ENCODE measurements at places on chromosomes 6 and 20.

GRCh38 chr6:46538800-46539480, 47.7 kb upstream of the RCAN2 start:
- no peak for DNase-seq

- DNase-seq = no peak
Measured at GRCh38 chr20:4234128-4234527, 218.8 kb upstream of the RNF24 start.

DNA sequence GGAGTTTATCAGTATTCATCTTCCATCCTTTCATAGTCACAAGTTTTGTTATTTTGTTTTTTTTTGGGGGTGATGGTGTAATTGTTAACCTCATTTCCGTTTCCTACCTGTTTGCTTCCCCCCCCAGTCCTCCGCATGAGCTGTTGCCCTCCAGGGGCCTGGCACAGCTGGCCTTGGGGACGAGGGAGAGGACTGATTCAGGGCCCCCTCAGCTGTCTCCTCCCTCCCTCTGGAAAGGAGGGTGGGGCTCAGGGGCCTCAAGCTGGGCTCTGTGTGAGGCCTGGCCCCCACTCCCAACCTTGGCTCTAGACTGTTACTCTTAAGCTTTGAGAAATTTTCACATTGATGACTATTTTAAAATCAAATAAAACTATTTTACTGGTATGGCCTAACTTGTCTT, 4.0 kb downstream of the LRRC73 start:
- DNase-seq = no peak

DNA sequence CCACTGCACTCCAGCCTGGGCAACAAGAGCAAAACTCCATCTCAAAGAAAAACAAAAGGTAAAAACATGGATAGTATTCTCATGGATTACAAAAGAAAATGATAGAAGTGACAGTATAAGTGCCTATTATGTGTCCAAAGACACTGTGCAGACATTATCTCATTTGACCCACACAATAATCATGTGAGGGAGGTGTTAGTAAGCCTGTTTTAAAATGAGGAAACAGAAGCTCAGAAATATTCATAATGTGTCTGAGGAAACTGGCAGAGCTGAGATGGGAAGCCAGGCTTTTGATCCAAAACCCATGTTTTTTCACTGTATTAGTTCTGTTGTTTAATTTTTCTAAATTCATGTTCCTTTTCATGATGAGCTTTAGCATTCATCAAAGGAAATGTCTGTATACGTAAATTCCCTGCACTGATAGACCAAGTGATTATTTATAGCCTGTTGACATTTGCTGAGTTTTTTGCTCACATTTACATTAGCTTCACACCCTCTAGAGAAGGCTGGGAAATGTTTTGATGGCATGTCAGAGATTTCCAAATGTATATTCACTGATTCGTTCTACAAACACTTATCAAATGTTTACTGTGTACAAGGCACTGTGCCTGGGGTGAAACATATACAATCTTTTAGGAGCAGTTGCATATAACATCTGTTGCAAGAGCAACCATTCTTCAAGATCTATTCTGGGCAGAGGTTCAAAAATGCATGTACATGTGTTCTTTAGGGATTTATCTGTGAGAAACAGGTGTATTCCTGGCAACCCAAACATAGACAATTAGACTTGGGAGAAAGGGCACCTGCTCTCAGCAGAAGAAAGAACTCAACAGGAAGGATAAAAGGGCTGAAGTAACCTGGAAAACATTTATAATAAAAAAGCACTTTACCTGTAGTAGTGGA, 331.5 kb downstream of the SAMD5 start:
- DNase-seq = no peak

- no peak for DNase-seq
Measured at GRCh38 chr6:81859884-81860283, 107.4 kb upstream of the TENT5A start.

DNA sequence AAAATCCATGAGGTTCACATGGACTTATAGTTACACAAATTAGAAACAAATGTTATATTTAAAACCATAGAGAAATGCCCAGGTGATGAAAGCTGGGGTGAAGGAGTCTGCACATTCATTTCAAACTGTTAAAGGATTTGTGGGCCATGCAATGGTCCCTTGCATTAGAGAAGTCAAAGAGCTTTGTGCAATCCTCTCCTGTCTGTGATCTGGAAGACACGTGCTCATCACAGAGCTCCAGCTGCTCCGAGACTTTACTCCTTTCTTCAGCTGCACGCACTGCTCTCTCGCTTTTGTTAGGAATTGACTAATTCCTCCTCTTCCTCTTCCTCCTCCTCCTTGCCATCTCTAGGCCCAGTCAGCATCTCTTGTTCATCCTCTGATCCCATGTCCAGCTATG, 4.1 kb upstream of the AIF1 start:
- no peak for DNase-seq

DNA sequence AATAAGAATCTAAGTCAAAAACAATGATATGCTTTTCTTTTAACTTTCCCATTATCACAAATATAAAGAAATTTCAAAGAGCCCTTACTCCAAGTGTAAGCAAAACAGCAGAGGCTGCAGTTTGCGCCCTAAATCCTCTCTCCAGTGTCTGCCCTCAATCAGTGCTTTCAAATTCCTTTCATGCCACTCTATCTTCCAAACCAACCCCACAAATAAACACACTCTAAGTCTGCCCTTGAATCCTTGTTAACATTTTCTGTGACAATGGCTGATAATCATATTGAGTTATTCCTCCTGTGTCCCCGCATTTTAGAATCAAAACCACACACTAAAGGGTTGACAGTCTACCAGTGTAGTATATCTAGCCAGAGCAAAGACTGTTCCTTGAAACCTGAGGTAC, 317.9 kb upstream of the MARCKS start:
- DNase-seq = no peak

- no peak for DNase-seq
Measured at GRCh38 chr6:157328108-157328692, 4.9 kb upstream of the TMEM242 start.

GRCh38 chr6:159828074-159828473, 28.0 kb downstream of the PNLDC1 start:
- no peak for DNase-seq

DNA sequence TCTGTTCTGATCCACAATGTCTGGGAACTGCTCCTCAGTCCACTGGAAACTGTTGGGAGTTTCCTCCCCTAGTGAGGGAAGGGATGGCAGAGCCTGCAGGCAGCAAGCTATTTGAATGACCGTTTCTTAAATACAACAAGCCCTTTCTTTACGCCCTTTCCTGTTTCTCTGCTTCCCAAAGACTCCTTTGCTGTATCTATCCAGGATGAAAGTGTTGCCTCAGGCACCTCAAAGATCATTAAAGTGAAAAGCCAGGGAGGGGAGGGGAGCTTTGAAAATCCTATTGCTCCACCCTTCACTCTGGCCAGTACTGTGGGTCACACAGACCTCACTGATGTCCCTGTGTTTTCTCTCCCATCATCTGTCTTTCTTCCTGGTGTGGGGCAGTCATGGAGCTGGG, 213.1 kb downstream of the RNF144B start:
- no peak for DNase-seq

DNA sequence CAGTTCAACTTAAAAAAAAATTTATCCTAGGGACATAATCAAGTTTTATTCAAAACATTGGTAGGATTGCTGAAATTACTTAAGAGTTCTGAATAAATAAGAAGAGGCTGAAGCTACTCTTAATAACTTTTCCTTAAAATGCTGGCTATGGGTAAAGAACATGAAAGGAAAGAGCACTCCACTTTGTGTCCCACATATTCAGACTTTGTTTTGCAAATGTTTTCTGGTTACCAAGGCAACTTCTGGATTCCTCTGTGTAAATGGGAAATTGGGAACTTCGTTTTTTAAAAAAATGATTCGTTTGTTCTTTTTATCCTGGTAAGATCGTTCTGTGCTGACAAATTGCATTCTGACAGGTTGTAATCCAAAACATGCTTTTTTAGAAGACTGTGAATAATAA, 115.0 kb downstream of the KIF6 start:
- DNase-seq = no peak

DNA sequence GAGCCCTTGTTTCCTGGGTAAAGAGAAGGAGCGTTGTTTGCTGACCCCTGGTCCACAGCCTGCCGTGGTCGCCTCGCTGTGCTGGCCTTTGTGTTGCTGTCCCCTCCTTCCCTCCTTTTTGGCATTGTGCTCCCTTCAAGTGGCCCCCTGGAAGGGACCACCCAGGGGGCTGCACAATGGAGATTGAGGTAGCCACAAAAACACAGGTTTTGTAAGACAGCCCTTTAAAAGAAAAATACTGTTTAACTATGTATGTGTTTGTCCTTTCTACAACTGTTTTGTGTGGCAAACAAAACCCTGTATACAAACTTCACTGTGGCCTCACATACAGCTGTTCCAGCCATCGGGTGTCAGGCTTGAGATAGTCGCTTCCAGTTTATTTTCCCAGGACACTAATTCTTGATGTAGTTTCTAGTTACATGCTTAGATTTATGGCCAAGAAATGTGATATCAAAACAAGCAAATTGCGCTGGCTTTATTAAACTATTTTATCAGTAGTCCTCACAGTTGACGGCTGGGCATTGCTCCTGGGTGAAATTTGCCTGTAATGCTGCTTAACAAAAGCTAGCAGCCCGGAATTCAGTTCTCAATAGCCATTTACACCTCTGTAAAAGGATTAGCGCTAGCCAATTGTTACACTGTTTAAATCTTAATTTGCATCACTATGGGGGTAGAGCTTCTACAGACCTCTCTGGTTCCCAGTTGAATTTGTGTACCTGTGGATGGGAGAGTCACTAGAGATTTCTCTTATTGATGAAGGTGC, 64.1 kb downstream of the KIZ start:
- no peak for DNase-seq

DNA sequence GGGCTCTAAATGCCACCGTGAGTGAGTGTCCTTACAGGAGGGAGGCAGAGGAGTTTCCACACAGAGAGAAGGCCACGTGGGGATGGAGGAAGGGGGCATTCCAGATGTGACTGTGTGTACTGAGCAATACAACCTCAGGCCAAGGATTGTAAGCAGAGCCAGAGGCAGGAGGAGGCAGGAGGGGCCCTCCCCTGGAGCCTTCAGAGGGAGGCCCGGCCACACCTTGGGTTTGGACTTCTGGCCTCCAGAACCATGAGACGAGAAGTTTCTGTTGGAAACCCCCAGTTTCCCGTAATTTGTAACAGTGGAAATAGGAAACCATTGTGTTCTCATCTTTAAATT, 9.3 kb upstream of the KIF25 start:
- no peak for DNase-seq

DNA sequence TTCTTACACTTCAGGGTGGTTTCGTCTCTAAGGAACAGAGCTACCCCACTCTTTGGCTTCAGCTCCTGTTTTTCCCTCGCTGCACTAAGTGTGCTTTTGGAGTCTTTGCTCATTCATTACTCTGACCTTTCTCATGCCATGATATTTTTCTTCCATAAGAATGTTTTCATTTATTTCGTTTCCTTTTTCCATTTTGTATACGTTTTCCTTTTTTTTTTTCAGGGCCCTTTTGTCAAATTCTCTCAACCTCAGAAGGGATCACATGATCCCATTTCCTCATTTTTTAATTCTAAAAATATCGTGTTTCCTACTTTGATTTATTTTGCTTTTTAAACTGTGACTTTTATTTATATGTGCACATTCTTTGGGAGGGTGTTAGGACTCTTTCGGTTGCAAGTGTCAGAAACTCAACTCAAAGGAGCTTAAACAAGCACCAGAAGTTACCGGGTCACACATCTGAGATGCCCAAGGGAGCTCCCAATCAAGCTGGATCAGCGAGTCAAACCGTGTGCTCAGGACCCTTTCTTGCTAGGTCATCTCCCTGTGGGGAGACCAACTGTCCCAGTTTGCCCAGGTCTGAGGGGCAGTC, 40.6 kb downstream of the GCNT2 start:
- no peak for DNase-seq

- DNase-seq = no peak
Measured at GRCh38 chr6:163780994-163781393, 366.5 kb downstream of the QKI start.

DNA sequence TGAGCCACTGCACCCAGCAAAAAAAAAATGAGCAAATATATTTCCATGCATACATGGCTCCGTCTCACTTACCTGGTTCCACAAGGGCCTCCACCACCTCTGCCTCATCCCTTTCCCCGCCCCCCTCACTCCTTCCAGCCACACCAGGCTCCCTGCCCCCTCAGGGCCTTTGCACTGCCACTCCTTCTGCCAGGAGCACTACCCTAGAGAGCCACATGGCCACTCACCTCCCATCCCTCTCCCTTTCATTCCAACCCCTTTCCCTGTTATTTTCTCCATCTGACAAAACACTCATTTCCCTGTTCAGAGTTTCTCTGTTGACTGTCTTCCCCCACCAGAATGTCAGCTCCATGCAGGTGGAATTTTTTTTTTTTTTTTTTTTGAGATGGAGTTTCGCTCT, 12.8 kb downstream of the SNAI1 start:
- no peak for DNase-seq

DNA sequence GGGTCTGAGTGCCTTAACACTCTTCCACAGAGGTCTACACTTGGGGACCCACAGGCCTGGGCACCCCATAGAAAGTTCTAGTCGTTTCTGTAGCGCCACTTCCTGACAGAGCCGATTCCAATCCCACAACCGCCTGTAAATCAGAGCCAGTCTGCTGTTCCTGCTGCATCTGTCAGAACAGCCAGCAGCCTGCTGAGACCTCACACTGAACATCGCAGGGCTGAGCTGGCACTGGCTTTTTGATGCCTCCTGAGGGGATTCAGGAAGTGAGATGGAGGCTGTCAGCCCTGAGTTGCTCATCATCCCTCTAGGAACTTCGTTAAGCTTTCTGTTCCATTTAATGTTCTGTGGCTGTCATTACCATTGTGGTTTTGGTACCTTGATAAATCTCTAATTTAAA, 48.9 kb downstream of the DCBLD1 start:
- no peak for DNase-seq

DNA sequence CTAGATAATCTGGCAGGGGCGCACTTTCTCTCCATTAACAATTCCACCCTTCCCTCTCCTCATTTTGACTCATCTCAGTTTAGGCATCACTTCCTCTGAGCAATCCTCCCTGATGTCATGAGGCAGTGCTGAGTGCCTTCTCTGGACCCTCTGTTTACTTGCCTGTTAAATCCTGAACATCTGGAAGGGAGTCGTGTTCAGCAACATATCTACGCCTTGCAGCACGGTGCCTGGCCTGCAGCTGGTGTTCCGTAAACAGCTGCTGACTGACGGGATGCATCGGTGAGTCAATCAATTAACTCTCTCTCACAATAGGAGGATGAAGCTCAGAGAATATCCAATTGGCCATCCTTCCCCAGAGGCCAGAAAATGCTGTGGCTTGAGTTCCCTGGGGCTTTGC, 613.5 kb downstream of the PTPRT start:
- no peak for DNase-seq

- DNase-seq = no peak
Measured at GRCh38 chr6:65803186-65803585, 96.2 kb upstream of the EYS start.

- no peak for DNase-seq
Measured at GRCh38 chr6:2626401-2626800, 124.3 kb downstream of the MYLK4 start.

GRCh38 chr6:38350942-38351341, 288.8 kb downstream of the BTBD9 start:
- no peak for DNase-seq

DNA sequence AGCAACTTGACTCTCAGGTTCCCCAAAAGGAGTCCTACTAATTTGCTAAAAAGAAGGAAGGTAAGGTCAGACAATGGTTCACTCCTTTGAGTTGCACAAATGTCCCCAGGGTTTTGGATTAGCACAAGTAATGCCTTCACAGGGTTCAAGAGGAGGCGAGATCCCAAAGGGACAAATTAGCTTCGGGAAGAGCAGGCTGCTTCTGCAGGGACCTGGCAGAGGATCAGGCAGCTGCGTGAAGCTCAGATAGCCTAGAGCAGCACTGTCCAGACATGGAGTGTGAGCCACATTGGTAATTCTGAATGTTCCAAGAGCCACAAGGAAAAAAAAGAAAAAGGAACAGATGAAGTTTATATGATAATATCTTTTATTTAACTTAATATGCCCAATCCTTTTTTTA, 115.4 kb downstream of the CFAP61 start:
- DNase-seq = no peak
